ENCODE measurements at places on chromosomes 1 and 21.
A peak's percentile ranks its signal among the peaks of the same experiment; 100 is the strongest.

- no peak for DNase-seq
Measured at GRCh38 chr1:160187407-160187806, 3.0 kb upstream of the CASQ1 start.

- no peak for DNase-seq
Measured at GRCh38 chr1:169118227-169118626, 11.7 kb downstream of the ATP1B1 start.

GRCh38 chr1:113401728-113402127 is 11.4 kb downstream of the MAGI3 start:
- no peak for DNase-seq

- DNase-seq, result peak; percentile 47
Measured at GRCh38 chr1:93042187-93043056, 36.7 kb upstream of the MTF2 start.

GRCh38 chr1:9271283-9271682 is 21.4 kb upstream of the SPSB1 start:
- no peak for DNase-seq

DNA sequence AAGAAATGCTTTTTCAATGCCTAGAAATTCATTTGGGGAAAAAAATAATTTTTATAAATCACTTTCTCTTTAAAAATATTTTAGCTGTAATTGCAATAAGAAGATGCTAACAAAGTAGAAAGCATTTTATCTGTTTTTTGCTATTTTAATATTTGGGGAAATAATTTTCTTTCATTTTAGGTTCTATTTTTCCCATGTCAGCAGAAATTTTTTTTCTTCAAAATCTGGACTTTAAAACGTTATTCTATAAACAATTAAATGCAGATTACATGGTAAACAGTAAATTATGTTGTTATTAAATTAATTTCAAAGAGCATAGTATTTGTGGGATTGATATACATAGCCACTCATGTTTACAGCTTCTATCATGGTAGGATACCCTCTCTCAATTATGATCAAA is 27.7 kb upstream of the RRP15 start:
- DNase-seq, result no peak

DNA sequence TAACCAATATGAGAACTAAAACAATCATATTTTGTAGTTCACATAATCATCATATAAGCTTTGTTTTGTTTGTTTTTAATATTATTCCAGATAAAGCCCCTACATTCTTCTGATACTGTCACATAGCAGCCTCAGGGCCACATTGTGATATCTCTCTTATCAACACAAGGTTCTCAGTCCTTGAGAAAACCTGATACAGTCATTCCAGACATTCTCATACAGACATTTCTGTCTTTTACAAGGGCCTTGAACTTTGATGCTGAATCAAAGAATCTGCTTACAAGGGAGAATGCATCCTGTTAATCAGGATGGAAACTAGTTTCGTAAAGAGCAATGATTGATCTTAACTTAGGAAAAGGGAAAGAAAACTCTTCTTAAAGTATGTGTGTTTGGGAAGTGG is 12.7 kb upstream of the VCAM1 start:
- no peak for DNase-seq

DNA sequence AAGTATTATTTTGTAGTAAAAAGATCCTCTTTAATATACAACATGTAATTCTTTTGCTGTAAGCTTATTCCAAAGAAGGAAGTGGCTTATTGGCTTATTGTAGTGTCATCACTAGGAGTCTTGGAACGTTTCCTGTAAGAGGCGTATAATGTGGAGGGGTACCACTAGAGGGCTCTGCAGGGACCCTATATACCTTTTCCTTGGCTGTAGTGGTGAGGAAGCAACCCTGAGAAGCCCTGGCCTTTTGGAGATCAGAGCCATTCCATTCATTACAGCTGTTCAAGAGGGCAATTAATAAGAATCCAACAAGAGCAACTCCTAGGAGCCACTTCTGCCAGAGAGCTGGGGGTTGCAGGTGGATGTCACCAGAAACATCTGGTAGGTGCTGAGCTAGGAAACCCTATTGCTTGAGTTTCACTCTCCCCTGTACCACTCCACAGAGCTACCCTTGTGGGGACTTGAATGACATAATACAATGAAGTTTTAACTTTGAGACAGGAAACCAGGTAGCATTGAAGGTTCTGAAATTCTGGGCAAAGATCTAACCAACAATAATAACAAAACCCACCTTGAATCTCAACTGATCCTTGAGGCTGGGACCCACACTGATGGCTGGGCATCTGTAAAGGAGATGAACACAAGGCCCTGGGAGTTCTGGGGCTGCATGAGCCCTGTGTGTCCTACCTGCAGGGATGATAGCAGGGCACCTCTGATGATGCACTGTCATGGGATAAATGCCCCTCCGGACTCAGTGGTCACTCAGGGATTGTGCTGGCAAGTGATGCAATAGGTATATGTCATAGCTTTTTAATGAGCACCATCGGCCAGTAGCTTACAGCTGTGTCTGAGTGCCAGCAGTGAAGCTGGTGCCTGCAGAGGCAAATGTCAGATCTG is 160.2 kb upstream of the COA6 start:
- peak; percentile 59 for DNase-seq

GRCh38 chr1:162856260-162856659 is 4.7 kb downstream of the CCDC190 start:
- DNase-seq, result no peak

DNA sequence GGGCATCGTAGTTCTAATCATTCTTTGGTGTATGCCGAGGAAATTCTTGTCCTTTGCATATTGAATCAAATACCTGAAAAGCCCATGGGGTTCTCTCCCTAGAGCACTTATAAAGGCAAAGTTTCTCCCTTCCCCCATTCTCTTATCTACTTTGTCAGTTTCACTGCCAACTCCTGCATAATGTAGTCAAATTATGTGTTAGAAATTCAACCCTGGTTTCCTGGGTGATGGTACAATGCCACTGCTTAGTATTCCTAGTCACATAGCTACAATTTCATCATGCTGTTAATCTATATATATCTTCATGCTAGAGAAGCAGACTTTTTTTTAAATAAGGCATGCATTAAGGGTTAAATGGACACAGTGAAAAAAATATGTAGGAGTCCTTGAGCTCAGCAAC is 119.0 kb downstream of the PDE4B start:
- DNase-seq, result no peak

GRCh38 chr1:226569879-226570547 is 21.4 kb downstream of the STUM start:
- no peak for DNase-seq

DNA sequence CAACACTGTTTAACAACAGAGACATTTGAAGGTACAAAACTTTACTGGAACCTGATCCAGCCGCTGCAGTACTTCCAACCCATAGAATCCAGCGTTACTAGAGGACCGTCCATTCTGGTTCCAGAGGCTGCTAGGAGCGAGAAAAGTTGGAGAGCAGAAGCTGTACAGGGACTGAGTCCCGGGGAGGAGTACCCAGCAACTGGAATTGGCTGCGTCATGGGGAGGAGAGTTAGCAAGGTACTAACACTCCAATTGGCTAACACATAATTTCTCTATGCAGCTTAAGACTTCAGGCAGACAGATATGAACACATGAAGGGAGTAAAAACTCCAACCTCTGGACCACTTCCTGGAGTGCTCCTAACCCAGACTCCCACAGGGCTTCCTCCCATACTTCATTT is 2.1 kb upstream of the QSOX1 start:
- DNase-seq, result no peak

DNA sequence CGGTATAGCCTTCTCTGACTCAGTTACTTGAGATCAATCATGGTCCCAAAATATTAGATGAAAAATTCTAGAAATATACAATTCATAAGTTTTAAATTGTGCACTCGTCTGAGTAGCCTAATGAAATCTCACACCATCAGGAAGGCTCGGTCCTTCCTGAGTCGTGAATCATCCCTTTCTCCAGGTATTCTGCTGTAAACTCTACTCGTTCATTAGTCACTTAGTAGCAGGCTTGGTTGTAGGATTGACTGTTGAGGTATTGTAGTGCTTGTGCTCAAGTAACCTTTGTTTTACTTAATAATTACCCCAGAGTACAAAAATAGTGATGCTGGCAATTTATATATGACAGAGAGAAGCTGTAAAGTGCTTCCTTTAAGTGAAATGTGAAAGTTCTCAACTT is 238.7 kb downstream of the OLFM3 start:
- DNase-seq, result no peak

DNA sequence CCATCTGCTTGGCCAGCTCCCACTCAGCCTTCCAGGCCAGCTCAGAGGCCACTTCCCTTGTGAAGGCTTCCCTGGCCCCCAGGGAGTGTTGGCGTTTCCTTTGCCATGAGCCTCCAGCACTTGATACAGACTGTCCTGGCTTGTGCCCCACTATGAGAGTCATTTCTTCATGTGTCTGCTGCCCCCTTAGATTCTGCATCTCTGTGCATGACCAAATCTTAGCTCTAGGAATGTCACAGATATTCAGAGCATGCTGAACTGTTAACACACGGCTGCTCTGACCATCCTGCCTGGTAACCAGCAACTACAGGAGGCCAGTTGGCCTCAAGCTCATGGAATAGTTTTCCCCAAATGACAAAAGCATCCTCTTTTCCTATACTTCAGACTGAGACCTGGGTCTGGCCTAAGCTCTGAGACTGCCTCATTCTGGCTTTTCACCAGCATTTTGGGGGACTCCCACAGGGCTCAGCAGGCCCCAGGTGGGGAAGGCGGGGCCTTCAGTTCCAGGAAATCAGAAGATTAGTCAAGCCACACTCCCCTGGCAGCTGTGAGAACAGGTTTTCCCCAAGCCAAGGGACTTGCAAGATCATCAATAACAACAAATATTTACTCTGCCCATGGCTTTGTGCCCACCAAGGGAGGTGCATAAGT is 182.6 kb upstream of the EDN2 start:
- no peak for DNase-seq

GRCh38 chr1:47443530-47444296 is 5.9 kb downstream of the FOXD2 start:
- no peak for DNase-seq

GRCh38 chr21:15199414-15200383 is 134.9 kb upstream of the NRIP1 start:
- no peak for DNase-seq

- DNase-seq, result no peak
Measured at GRCh38 chr1:82507011-82507410, 706.3 kb downstream of the ADGRL2 start.

- no peak for DNase-seq
Measured at GRCh38 chr1:90435351-90435750, 281.8 kb downstream of the BARHL2 start.

GRCh38 chr1:2345297-2346075 is 45.9 kb downstream of the MORN1 start:
- no peak for DNase-seq

- DNase-seq, result no peak
Measured at GRCh38 chr1:30159015-30159414, 564.4 kb downstream of the MATN1 start.

DNA sequence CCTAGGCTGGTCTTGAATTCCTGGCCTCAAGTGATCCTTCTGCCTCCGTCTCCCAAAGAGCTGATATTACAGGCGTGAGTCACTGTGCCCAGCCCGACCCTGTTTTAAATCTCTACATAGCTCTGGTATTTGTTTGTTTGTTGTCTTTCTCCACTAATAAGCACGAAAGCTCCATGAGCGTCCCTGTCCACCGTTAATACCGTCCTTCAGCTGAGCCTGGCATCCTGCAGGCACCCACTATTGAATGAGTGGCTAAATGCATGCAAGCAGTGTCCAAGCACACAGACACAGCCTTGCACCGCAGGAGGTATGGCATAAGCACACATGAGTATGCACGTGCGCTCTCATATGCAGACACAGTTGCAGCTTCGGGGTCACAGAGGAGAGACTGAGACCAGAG is 4.5 kb upstream of the COL16A1 start:
- DNase-seq, result no peak

DNA sequence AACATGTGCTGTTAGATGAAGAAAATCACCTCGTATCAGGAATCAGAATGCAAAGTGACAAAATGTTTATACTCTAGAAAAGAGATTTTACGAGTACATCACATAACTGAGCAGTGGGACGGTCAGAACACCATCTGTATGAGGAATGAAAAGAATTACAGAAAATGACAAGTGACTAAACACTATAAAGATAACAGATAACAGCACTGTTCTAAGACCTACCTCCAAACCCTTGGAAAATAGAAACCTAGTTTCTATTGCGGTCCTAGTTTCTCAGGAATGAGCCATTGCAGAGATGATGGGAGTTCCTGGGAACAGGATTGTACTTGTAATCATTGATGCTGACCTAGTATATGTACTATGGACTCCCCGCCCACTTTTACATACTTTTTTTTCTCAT is 839.4 kb upstream of the ADAMTS5 start:
- DNase-seq, result no peak

DNA sequence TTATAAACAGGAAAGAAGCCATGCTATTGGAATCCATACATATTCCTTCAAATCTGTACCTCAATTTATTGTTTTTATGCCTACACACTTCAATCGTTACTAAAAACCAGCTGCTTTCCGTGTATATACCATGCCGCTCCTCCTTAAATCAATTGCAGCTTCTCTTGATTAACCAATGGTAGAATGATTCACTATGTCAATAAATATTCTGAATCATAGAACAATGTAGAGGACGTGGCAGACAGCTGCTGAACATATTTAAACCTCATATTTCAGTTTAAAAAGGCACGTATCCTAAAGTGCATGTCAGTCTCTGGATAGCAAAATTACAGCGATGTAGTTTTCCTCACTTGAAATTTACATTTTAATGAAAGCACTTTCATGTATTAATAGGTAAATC is 100.4 kb downstream of the MRPL39 start:
- no peak for DNase-seq

- peak; percentile 61 for DNase-seq
Measured at GRCh38 chr1:231053493-231054162, 13.6 kb upstream of the FAM89A start.

GRCh38 chr1:67792103-67792502 is 41.2 kb downstream of the GNG12 start:
- no peak for DNase-seq

DNA sequence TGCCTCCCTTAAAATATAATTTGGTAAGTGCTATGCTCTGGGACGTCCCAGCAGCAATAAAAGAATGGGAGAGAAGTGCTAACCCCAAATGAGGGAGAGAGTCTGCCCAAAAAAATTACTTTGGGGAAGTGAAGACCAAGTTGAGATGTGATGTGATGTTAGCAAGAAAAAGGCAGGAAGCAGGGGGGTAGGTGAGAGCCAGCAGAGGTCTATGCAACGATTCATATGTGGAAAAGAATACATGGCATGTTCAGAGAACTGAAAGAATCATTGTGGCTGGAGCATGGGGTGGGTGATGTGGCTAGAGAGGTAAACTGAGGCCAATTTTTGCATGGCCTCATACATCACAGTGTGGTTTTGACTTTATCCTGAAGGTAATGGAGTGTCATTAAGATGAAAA is 5.6 kb upstream of the CTPS1 start:
- DNase-seq, result no peak

- no peak for DNase-seq
Measured at GRCh38 chr1:10768552-10768951, 27.9 kb downstream of the CASZ1 start.

GRCh38 chr1:5887971-5888361 is 104.3 kb downstream of the NPHP4 start:
- DNase-seq, result no peak

DNA sequence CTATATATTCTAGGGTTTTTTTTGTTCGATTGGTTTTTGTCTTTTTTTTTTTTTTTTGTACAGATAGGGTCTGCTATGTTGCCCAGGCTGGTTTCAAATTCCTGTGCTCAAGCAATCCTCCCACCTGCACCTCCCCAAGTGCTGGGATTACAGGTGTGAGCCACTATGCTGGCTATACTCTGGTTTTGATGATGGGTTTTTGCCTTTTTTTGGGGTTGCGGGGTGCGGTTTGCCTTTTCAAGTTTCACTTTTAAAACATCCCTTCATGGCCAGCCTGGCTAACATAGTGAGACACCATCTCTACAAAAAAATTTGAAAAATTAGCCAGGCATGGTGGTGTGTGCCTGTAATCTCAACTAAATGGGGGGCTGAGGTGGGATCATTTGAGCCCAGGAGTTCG is 10.0 kb downstream of the KDM5B start:
- no peak for DNase-seq
